GM12865 (cell line): ENCODE measurements at places on chromosomes 12 and 14.
A peak's percentile ranks its signal among the peaks of the same experiment; 100 is the strongest.

GRCh38 chr12:80709811-80710726, 2.6 kb downstream of the MYF6 start:
- DNase-seq: peak; percentile 55

DNA sequence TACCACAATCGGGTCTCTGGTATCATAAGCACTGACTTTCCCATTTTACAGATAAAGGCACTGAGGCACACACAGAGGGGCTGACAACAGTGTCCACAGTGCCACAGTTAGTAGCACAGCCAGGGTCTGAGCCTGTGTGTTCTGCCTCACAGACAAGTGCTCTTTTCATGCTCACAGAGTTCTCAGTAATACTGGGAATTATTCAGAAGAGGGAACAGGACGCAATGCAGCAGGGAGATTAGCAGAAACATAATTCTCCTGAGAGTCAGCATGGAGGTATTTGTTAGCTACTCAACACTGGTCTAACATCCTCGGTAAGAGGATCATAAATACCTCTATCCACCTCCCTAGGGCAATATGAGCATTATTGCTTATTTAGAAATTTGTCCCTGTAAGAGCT, 219.3 kb upstream of the EEA1 start:
- DNase-seq: no peak

DNA sequence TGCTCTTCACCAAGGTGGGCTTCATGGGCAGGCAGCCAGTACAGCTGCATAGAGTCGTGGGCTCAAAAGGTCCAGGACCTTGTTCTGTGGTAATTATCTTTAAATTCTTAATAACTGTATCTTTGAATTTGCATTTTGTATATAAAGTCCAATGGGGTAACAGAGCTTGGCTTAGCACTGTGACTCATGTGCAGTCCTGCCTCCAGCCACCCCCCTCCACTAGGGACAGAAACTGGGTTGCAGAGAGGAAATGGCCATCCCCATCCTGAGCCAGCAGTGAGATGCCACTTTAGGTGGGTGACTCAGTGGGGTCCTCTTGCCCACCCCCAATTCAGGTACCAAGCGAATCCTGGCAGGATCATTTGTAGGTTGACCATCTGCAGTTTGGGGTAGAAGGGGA, 48.1 kb downstream of the EPS8 start:
- DNase-seq: no peak

- DNase-seq: no peak
Observed at GRCh38 chr12:29574500-29574899, 77.0 kb upstream of the OVCH1 start.

DNA sequence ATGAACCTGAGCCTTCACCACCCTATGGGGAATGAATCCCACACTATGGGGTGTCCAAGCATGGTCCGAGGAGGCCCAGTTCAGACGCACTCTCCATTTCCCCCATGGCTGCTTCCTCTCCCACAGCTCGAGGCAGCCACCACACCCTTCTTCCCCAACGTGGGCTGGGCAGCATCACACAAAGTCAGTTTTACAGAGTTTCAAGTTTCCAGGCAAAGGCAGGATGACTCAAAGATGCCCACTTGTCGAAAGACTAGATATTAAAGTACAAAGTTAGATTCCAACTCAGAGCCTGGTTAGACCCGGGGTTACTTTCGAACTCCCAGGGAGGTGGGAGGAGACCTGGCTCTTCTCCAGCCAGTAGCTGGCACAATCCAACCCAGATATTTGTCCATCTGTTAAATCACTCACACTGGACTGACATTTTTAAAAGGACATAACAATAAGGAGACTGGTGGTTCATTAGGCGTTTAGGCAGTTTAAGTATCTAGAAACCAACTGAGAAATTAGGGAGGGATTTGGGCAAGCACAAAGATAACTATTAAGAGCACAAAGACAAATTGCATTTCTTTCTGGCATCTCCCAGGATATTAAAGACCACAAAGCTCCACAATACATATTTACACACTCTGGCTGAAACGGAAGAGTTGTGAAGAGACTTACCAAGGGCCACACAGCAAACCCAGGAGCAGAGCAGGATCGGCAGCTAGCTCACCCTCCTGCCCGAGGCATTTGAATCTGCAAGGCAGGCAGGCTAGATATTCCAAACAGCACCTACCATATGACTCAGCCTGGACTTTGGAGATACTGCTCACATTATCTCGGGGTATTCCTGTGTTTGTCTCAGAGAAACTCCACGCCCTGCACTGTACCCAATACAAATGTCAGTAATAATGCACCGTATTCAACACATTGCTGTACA, 34.8 kb downstream of the TMCC3 start:
- DNase-seq: no peak

GRCh38 chr14:79021766-79022165, 851.6 kb downstream of the NRXN3 start:
- no peak for DNase-seq

- DNase-seq: peak; percentile 46
Observed at GRCh38 chr12:6752167-6752920, 597 bp downstream of the MLF2 start.

GRCh38 chr14:90087433-90087832, 25.6 kb downstream of the KCNK13 start:
- peak; percentile 4 for DNase-seq

DNA sequence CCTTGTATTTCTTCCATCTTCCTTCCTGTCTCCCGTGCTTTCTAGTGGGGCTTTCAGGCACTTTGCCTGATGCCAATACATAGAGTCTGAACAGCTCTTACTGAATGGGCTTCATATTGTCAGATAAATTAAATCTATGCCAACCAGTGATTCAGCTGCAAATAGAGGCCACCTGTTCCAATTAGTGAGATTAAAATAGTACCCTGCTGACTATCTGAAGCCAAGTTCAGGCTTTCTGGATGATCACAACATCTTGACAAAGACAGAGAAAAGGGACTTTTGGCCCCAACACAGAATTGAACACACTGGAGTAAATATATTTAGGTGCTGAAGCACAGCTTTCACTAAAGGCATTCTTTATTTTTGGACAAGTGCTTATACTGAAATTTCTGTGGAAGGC, 11.8 kb downstream of the TMCC3 start:
- DNase-seq: no peak

DNA sequence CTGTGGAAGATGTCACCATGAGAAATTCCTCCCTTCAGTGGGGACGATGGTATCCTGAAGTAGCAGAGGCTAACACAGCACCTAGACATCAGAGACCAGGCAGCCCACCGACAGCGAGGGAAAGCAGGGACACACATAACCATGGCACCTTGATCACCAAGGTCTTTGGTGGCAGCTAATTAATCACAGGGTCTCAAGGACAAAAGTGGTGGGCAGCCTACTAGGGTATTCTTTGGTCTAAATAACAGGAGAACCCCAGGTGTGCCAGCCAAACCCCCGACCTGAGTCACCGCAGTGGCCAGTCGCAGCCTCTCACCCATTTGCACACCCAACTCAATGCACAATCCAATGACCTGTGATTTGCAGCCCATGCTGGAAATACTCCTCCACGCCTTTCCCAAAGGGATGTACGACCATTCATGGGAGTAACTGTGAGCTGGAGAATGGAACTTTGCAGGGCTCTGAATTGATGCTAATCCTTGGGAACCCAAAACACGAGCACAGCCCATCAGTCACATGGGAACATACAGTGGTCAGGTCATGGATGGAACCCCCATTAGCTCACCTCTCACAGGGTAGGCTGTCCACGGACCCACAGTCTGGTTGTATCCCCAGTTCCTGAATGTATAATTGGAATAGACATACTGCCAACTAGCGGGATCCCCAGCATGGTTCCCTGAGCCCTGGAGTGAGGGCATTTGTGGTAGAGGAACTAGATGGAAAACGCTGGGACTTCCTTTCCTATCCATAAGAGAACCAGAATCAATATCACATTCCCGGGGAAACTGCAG, 58.7 kb upstream of the C14orf180 start:
- no peak for DNase-seq

GRCh38 chr12:5172886-5173285, 129.2 kb downstream of the KCNA5 start:
- no peak for DNase-seq

DNA sequence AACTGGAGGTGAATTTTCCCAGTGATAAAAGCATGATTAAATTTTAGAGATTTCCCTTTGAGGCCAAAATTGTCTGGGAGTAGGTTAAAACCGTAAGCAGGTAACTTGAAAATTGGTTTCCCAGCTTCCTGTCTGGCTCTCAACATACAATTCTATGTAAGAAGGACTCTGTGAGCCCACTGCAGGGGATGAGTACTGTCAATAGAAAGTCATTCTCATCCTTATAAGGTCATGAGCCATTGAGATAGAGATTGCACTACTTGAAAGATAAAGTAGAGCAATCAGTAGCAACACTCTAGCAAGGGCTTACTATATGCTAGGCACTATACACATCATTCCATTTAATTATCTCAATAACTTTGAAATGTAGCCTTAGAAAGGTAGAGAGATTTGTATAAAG, 225.6 kb upstream of the HMGA2 start:
- DNase-seq: no peak

- DNase-seq: peak; percentile 82
Observed at GRCh38 chr12:112900298-112901145, 6.2 kb upstream of the OAS1 start.

DNA sequence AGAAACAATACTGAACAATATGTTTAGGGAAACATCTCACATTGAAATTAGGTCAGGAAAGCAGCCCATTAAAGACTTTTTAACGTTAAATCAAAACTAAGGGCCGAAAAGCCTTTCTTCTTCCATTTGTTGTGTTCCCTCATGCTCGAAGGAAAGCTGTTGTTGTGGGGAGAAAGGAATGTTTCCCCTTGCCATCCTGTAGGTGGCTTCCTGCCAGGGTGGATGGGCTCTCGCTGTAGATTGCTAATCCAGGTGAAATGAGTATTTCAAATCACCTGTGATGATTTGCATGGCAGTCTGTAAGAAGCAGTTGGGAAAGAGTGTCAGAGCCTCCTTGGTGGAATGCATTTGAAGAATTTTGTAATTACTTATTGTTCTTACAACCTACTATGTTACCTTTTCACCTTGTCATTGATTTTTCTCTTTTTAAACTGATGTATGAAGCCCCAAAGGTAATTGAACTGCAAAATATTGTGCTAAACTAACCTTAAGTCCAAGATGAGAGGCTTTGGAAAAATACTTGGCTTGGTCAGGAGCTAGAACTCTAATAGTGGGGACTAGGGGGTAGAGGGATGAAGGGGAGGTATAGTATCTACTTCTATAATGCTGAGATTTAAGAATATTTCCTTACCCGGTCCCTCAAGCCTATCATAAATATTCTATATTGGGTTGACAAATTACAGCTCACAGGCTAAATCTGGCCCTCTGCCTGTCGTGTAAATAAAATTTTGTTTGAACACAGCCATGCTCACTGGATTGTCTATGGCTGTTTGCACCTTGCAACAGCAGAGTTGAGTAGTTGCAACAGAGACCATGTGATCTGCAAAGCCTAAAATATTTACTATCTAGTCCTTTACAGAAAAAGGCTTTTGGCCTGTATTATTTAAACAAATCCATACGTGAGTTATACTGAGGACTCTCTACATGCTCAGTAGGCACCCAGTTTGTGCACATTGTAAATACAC, 7.7 kb upstream of the DCP1B start:
- DNase-seq: no peak

DNA sequence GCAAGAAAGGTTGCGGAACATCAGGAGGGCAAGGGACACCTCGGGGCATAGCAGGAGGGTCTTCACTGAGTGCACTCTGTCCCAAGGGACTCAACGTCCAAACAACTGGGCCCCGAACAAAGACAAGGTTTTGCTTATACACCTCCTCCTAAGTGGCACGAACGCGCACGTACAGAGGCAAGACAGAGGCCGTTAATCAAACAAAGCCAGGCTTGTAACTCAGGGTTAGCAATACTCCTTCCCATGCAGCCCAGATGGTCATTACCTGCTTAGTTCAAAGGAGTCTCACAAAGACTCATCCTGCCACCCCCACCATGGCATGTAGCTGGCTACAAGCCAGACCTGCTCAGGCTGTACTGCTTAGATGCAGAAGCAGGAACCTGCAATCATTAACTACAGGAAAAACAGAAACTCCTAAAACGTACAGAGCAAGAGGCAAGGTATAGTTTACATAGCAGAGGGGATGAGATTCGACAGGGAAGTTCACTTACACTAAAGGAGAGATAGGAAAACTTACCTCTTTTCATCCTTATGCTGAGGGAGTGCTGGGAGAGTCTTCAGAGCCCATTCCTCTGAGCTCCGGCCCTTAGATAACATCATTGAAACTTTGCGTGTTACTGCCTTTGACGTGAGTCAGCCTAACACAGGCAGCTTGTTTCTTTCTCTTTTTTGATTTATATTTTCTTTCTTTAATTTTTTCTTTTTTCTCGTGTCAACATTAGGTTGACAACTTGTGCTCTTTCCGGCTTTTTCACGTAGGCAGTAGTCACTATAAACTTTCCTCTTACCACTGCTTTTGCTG, 1319.1 kb downstream of the TMEM121 start:
- peak; percentile 65 for DNase-seq

DNA sequence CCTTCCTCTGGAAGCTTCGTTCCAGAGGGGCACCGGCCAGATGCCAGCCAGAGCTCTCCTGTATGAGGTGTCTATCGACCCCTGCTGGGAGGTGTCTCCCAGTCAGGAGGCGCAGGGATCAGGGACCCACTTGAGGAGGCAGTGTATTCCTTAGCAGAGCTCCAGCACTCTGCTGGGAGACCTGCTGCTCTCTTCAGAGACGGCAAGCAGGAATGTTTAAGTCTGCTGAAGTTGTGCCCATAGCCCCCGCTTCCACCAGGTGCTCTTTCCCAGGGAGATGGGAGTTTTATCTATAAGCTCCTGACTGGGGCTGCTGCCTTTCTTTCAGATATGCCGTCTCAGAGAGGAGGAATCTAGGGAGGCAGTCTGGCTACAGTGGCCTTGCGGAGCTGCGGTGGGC, 22.2 kb upstream of the NAV3 start:
- DNase-seq: no peak

DNA sequence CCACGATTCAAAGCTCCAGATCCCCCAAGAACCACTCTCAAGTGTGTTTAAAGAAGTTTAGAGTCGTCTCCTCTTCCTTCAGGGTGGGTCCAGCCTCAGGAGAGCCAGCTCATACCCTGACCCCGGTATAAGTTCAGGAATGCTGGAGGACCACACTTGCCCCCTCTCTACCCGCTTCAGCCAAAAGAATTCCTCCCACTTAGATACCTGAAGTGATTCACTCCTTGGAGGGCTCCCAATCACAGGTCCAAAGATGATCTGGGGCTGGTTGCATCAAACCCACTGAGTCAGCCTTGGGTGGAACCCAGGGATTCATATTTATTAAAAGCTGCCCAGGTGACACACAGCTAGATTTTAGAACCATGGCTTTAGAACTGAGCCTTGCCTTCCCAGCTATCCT, 133.5 kb upstream of the PARP11 start:
- DNase-seq: no peak

DNA sequence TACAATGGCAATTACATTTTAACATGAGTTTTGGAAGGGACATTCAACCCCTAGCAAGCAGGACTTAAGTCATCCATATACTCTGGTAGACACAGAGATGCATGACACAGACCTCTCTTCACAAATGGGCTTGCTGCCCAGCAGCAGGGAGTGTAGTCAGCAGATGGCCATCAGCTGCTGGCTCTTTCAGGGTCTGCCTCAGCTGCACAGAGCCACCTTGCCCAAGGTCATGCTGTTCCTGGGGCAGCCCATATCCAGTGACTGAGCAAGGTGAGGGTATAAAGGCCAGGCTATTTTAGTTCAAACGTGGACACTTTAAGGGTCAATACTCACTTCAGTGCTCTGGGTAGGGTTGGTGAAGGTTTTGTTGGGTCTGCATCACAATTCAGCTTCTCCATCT, 58.3 kb upstream of the JDP2 start:
- DNase-seq: no peak
